Stimulated activated CD4-positive, alpha-beta T cell treated with anti-CD3 and anti-CD28 coated beads, Interleukin-1b, Interleukin-23, amount 100 ng/mL, for 1 hour (primary cell): ENCODE measurements at places on chromosomes 6 and 20.

GRCh38 chr6:73796881-73797280, 100.9 kb downstream of the CD109 start:
- DNase-seq, result no peak

DNA sequence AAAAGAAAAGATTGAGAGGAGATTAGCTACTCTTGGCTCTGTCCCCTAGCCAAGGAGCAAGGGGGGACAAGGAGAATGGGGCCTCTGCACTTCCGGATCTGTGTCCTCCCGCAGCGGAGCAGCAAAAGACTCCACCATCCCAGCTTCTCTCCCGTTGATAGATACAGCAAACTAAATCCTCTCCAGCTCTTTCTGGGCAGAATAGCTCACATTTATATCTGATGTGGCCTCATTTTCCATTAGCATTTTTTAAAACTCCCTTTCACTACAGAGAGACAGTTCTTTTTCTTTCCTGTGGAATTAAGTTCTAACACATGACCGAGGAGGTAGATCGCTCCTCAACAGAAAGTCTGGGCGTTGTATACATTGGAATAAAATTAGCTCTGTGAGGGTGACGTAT, 260.9 kb upstream of the SOX4 start:
- DNase-seq, result no peak

DNA sequence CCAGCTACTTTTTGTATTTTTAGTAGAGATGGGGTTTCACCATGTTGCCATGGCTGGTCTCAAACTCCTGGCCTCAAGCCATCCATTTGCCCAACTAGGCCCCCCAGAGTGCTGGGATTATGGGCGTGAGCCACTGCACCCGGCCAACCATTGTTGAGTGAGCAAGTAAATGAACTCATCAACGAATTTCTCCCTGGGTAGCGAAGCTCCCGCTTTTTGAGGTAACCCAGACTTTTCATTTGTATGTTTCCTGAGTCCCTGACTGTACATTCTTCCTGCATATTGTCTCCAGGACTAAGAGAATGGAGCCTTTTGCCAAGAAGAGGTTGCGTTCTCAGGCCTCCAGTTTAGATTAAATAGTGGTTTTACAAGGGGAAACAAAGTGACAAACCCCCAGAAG, 36.4 kb downstream of the RIPOR3 start:
- DNase-seq, result no peak

DNA sequence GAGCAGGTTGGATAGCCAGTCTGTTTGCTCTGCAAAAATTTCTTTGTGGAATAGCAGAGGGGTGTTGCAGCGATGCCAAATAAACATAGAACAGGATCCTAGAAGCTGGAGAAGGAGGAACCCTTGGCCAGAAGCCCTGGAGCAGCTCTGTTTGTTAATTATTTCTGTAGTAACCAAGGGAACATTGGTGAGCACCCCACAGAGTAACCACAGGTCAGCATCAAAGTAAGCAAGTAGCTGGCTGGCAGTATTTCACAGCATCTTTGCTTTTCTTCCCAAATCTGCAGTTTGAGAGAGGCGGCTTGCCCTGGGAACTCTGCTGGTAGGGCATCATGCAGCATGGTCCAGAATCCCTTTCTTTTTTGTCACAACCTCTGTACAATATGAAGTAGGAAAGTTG, 12.7 kb upstream of the APMAP start:
- no peak for DNase-seq

DNA sequence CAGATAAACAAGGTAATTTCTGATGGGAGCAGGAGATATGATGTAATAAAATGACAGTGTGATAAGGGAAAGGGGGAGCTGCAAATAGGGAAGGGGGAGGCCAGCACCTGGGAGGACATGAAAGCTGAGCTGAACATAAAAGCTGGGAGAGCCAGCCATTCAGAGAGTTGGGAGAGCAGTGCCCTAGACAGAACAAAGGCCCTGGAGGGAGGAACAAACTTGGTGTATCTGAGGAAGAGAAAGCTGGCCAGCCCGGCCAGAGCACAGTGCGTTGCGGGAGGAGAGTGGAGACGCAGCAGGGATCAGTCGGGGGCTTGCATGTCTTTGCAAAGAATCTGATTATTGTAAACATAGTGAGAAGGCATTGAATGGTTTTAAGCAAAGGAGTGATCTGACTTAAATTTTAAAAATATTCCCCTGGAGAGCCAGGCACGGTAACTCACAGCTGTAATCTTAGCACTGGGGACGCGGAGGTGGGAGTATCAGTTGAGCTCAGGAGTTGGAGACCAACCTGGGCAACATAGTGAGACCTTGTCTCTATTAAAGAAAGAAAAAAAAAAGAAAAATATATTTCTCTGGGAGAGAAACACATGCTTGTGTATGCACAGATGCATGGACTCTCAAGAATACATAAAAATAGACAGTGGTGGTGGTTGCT, 318.2 kb downstream of the ZFAND3 start:
- no peak for DNase-seq

DNA sequence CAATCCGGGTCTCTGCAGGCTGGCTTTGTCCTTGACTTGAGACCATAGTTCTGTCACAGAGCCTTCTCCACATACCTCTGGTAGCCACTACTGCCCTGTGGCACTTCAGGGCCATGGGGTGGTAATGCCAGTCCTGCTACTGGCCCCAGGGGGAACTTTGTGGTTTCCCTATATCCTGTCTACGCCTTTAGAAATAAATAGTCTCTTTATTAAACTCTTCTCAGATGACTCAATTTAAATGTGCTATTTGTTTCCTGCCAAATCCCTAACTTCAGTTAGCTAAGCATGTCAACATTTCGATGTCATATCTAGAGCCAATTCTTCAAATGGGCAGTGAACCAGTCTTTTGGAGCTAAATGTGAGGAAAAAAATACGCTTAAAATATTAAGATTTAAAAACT, 60.1 kb downstream of the SEL1L2 start:
- no peak for DNase-seq

- no peak for DNase-seq
Measured at GRCh38 chr6:32603888-32604287, 14.2 kb upstream of the HLA-DRB1 start.

GRCh38 chr20:2124564-2125213, 23.1 kb downstream of the STK35 start:
- DNase-seq, result no peak

DNA sequence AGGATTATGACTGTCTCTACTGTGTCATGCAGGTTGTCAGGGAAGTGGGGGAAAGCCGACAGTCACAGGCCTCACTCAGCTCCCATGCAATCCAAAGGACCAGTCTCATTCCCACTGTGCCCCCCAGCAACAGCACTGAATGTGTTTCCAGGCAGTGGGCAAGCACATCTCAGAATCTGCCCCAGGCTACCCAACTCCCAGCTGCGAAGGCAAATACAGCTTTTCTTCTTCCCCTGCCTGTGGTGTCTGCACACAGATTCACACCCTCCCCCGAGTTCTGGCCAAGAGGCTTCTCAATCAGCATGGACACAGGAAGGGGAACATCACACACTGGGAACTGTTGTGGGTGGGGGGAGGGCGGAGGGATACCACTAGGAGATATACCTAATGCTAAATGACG, 75.3 kb downstream of the SNAP91 start:
- DNase-seq, result no peak

GRCh38 chr6:109623288-109623687, 67.7 kb downstream of the AK9 start:
- DNase-seq, result no peak

DNA sequence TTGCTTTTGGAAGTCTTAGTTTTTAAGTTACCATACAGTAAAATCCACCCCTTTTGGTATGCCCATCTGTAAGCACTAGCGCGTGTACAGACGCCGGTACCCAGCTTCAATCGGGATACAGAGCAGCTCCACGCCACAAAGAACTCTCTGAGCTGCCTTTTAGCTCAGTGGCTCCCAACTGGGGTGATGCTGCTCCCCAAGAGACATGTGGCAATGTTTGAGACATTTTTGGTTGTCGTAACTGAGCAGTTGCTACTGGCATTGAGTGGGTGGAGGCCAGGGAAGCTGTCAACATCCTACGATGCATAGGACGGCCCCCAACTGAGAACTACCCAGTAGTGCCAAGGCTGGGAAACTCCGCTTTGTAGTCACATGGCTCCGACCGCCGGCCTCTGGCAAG, 73.3 kb downstream of the BMP7 start:
- no peak for DNase-seq

GRCh38 chr6:156662025-156662445, 115.1 kb upstream of the ARID1B start:
- DNase-seq, result peak; percentile 26
